ENCODE measurements at places on chromosomes 6 and 20.

DNA sequence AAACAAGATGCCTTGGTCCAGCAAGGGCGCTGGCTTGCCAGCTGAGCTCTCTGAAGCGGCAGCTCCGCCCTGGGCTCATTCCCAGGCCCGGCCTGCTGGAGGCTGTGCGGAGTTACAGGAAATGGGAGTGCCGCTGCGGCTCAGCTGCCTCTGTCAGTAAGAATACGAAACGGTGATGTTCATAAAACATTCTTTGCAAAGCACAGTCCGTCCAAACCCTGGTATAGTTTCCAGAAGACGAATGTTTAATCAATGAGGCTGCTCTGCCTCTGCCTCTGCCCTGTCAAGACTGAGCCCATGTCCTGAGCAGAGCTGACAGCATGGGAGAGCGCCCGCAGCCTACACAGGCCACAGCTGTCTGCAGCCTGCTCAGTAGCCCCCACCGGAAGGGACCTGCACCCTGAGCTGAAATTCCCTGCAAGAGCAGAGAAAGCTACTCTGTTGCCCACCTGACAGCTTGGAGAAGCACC is 153.3 kb upstream of the SNX9 start:
- no peaks in the 10 kb centered on the region for H3K27me3 ChIP-seq
- peak overlapping the region; percentile 54 for H3K4me3 ChIP-seq
- peak overlapping the region; percentile 76 for H3K27ac ChIP-seq
- DNase-seq, result peak; percentile 90
- peaks cover 24% of the 10 kb centered on the region for H3K4me1 ChIP-seq

DNA sequence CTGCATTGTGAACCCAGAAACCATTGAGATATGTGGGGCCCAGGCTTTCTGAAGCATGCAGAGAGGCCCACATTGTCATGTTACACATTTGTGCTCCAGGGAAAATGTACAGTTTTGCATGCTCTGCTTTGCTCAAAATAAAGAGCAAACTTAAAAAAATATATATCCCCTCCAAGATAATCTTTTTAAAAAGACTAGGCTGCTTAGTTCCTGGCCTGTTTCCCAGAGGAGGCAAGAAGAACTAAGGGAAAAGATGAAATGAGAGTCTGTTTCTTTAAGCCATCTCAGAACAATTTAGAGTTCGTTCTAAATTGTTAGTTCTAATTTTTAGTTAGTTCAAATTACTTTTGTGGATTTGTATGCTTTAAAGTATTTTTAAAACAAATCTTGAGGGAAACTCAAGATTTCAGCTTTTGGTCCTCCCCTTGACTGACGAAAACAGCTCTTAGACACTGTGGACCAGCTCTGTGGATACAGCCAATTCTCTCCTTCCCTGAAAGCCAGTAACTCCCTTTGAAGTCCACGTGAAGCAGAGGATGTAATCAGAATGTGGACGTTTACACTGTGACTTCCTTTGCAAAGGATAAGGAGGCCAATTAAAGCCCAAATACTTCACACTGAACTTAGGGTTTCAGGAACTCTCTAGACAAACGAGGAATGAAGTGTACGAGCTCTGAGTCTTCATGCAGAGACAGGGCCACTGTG is 84.7 kb downstream of the CD164 start:
- no peak for DNase-seq
- peak overlapping the region; percentile 60 for H3K27ac ChIP-seq
- H3K4me3 ChIP-seq, result no peak overlapping the region
- peaks cover 18% of the 10 kb centered on the region for H3K4me1 ChIP-seq

GRCh38 chr20:19047040-19047950 is 165.1 kb upstream of the SLC24A3 start:
- H3K4me1 ChIP-seq, result no peaks in the 10 kb centered on the region
- H3K27ac ChIP-seq, result no peak overlapping the region
- H3K4me3 ChIP-seq, result no peak overlapping the region
- H3K27me3 ChIP-seq, result no peaks in the 10 kb centered on the region
- no peak for DNase-seq

- no peaks in the 10 kb centered on the region for H3K27me3 ChIP-seq
- peaks cover 23% of the 10 kb centered on the region for H3K4me1 ChIP-seq
- no peak overlapping the region for H3K27ac ChIP-seq
- H3K4me3 ChIP-seq, result no peak overlapping the region
These were observed 268.3 kb downstream of the PRL start for GRCh38 chr6:22028403-22029090.

GRCh38 chr20:49259799-49260198 is 18.1 kb downstream of the ZNFX1 start:
- H3K4me3 ChIP-seq, result no peak overlapping the region
- no peaks in the 10 kb centered on the region for H3K4me1 ChIP-seq
- H3K36me3 ChIP-seq, result peaks cover 96% of the 10 kb centered on the region
- H3K27me3 ChIP-seq, result no peaks in the 10 kb centered on the region
- DNase-seq, result no peak

GRCh38 chr6:67541586-67541985 is 1093.5 kb upstream of the ADGRB3 start:
- no peak overlapping the region for H3K4me3 ChIP-seq
- no peaks in the 10 kb centered on the region for H3K27me3 ChIP-seq
- no peaks in the 10 kb centered on the region for H3K36me3 ChIP-seq
- DNase-seq, result no peak

DNA sequence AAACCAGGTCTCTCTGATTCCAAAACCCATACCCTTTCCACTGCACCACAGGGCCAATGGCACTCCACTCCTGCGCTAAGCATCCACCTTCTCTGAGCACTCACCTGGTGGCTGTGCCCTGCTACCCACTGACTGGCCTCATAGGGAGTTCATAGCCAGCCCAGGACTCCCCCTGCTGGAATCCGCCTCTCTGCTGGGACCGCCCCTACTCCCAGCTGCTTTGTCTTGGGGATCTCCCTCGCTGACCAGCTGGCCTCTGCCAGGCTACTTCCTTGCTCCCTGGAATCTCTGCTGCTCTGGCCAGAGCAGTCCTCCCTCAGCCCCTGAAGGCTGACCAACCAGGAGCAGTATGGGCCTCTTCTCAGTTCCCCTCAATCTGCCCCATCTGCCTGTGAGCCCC is 129.7 kb downstream of the FAXC start:
- H3K27ac ChIP-seq, result no peak overlapping the region
- no peaks in the 10 kb centered on the region for H3K4me1 ChIP-seq
- H3K36me3 ChIP-seq, result no peaks in the 10 kb centered on the region
- H3K4me3 ChIP-seq, result no peak overlapping the region

DNA sequence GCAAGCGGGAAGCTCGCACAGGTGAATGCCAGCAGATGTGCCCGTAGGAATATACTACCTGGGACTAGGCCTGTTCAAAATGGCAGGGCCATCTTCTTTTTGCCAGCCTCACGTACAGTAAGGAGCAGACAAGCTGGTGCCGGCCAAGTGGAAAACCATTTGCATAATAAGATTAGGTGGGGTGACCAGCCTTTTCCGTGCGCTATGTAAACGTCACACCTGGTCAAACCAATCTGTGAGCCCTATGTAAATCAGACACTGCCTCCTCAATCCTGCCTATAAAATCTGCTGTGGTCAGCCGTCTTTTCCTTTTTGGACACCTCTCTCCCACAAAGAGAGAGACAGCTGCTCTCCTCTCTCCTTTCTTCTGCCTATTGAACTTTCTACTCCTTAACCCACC is 60.8 kb upstream of the TMEM30A start:
- peaks cover 5% of the 10 kb centered on the region for H3K4me1 ChIP-seq
- DNase-seq, result peak; percentile 45
- no peak overlapping the region for H3K4me3 ChIP-seq
